ENCODE measurements at places on chromosomes 2 and 18.
A peak's percentile ranks its signal among the peaks of the same experiment; 100 is the strongest.

DNA sequence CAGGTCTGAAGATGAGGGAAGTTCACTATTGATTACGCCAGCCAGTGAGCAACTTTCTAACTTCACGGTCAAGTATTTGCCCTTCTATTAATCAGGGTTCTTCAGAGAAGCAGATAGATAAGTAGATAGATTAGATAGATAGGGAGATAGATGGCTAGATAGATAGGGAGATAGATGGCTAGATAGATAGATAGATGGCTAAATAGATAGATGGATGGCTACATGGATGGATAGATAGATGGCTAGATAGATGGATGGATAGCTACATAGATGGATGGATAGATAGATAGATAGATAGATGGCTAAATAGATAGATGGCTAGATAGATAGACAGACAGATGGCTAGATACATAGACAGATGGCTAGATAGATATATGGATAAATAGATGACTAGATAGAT lies 4.8 kb upstream of the INPP5D start:
- no peak for DNase-seq

DNA sequence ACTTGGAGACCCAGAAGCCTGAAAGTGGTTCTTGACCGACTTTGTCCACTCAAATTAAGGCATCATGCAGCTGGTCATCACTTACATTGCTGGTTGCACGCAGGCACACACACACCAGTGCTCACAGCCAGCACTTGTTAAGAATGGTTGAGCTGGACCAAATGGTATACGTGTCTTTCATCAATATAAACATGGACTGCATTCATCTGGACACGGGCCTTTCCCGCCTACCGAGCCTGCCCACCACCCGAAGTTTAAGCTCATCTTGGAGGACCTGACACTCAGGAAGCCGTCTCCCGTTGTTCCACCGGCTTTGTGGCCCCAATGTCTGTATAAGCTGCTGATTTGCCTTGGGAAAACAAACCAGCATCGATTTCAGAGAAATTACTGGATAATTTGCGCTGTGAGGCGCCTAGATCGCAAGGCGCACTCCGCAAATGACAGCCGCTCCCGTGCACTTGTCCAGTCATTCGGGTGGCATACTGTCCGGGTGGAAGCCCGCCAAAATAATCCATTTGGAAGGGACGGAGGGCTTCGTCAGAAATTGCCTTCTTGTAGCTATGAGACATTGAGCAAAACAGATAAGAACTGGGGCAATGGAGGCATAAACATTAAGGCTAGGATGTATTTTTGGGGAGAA lies 40.1 kb upstream of the AKAIN1 start:
- peak; percentile 60 for DNase-seq

- DNase-seq = no peak
Observed at GRCh38 chr18:6478121-6478520, 63.4 kb upstream of the L3MBTL4 start.

- no peak for DNase-seq
Observed at GRCh38 chr2:224404796-224405195, 2.9 kb upstream of the FAM124B start.

DNA sequence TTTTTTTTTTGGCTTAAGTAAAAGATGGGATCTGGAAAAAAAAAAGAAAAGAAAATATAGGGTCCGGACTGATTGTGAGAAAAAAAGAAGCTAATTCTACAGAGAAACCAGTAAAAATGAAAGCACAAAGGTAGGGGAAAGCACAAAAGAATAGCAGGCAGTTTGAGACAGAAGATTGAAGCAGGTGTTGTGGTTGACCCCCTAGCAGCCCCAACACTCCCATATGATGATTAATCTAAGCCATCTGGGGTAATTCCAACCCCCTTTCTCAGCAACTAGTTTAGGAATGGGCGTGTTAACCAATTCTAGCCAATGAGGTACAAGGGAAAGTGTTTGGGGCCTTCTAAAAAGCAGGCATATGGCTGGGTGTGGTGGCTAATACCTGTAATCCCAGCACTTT lies 77.0 kb downstream of the MBD2 start:
- DNase-seq = no peak

GRCh38 chr2:142961202-142961601 lies 83.7 kb downstream of the KYNU start:
- no peak for DNase-seq

DNA sequence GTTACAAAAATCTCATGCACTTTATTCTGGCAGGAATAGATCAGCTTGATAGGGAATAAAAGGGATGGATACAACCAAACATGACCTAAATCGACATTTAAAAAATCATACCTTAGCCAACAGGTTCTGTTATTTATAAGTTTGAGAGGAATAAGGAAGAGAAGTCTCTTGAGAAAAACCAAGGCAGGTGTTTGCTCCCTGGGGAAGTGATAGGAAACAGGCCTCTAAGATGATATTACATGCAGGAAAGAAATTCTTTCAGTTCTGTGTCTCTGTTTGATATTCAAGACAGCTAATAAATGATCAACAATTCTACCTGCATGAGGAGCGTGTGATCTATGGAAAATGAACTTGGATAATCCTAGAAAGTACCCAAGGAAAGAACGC lies 184.8 kb upstream of the ZEB2 start:
- DNase-seq = no peak

DNA sequence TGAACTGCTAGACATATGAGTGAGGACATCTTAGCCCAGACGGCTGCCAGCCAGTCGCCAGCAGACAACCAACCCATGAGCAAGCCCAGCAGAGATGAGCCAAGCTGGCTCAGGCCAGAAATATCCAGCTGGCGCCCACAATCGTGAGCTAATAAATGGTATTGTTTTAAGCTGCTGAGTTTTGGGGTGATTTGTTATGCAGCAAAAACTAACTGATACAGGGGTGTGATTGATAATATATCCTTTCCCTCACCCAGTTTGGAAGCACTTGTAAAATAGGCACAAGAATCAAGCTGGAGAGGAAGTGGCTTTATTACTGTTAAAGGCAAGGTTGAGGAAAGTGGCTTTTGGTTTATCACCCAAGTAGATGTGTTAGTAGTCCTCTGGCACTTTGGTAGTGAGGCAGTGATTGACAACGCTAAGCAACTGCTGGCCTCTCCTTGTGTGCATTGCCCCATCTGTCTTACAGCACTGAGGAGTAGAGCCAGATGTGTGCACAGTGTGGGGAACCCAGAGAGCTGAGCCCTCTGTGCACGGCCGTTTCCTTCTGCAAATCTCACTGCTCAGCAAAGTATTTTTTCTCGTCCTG lies 110.1 kb downstream of the MYO1B start:
- DNase-seq = no peak

DNA sequence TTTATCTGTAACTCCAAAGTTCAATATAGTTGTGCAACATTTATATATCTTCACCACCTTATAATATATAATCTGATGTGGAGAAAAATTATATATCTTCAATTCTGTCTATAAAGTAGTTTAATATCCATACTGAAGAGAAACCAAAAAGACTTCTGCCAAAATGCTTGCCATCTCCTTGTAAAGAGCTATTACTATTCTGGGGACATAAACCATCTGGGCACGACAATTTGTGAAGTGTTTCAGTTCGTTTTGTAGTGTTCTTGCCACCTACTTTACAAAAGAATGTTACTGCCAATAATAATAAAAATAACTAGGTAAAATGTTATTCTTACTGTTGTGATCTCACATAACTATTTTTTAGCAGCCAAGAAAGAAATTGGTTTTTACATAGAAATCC lies 45.1 kb downstream of the SCN1A start:
- DNase-seq = no peak

DNA sequence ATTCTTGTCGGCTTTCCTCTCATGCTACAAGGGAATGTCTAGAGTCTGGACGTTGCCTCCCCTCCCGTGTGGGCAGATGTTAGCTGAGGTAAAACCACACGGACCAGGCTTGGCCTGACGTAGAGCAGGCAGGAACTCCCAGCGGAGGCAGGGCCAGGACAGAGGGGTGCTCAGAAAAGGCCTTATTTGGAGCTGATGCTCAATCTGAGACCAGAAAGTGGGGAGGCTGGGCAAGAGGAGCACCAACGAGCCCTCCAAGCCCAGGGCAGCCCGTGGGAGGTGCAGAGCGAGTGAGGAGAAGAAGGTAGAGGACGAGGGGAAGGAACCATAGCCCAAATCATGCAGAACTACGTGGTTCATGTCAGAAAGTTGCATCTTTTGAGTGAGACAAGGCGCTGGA lies 9.0 kb downstream of the TEX51 start:
- no peak for DNase-seq

GRCh38 chr2:12716282-12717190 lies at the start of gene TRIB2:
TSS of gene TRIB2 (plus strand) at chr2:12716936. CDS start at chr2:12718308, 1,372 bp downstream.
- DNase-seq = peak; percentile 92

GRCh38 chr2:191421950-191422349 lies 176.7 kb downstream of the MYO1B start:
- DNase-seq = no peak

DNA sequence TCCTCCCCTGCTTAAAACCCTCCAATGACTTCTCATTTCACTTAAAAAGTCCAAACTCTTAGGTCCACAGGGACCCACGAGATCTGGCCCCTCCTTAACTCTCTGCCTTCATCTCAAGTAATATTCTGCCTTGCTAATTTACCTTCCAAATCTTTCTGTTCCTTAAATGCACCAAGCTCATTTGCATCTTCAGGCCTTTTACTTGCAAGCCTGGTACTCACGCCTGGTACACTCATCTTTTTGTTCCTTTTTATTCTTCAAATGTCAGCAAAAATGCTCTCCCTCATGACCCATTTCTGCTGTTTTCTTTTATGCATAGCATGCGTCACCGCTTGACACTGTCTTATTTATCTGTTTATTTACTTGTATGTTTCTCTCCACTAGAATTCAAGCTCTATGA lies 2.7 kb upstream of the WIPF1 start:
- DNase-seq = no peak

- peak; percentile 69 for DNase-seq
Observed at GRCh38 chr2:216620786-216621185, 12.4 kb upstream of the IGFBP2 start.

DNA sequence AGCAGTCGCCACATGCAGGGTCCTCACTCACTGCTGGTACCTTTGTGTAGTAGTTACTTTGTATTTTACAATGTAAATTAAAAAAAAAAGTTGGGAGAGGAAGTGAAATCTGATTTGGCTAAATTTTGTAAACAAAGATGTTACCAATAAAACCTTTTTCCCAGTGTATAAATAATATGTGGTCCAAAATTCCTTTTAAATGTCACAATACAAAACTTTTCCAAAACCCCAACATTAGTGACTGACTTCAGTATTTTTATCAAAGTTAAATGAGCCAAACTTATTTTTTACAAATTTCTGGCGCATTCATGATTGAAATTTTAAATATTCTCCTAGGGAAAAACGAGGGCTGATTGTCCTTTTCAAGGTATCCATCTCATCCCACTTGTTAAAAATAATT lies 239.9 kb downstream of the AGAP1 start:
- no peak for DNase-seq

- no peak for DNase-seq
Observed at GRCh38 chr2:70771446-70771845, 3.4 kb upstream of the ADD2 start.

GRCh38 chr2:33437815-33438214 lies 38.6 kb upstream of the RASGRP3 start:
- DNase-seq = no peak

GRCh38 chr18:3713166-3713565 lies 263.2 kb downstream of the TGIF1 start:
- no peak for DNase-seq

DNA sequence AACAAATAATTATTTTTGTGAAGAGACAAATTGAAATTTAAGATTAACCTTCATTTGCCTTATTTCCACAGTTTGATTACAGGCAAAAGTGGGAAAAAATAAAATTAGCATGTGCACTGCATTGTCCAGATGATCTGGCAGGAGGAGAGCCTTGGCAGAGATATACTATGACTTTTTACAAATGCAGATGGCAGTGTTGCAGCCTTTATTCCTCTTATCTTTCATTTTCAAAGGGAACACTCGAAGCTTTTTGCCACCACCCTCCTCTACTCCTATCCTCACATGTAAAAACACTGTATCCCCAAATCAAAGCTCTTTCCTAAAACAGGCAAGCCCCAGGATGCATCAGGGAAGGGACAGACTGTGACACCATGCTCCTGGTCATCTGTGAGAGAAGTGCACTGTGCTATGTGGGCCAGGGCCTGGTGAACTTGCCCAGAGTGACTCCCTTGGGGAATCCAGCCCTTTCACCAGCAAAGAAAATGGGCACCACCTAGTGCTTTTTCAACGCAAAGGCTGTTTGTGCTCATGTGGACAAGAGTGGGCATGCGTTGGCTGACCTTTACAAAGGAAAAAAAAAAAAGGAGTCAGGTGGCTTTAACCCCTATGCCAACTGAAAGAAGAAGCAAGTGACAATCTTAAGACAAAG lies 74.7 kb upstream of the ETAA1 start:
- peak; percentile 6 for DNase-seq

- DNase-seq = no peak
Observed at GRCh38 chr2:122927197-122927596, 1097.9 kb upstream of the CNTNAP5 start.

DNA sequence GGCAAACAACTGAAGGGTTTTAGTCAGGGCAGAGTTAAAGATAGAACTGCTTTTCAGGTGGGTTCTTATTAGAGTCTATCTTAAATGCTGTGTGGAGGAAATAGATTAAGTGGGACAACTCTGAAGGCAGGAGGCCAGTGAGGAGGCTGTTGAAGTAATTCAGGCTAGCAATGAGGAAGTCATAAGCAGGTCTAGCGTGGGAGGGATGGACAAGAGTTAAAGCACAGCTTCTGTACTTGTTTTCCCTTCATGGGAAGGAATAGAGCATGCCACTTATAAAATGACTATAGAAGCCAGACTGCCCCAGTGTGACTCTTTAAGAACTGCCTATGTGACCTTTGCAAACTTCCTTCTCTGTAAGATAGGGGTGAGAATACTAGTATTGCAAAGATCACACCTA lies 202.0 kb upstream of the LRRTM1 start:
- no peak for DNase-seq

DNA sequence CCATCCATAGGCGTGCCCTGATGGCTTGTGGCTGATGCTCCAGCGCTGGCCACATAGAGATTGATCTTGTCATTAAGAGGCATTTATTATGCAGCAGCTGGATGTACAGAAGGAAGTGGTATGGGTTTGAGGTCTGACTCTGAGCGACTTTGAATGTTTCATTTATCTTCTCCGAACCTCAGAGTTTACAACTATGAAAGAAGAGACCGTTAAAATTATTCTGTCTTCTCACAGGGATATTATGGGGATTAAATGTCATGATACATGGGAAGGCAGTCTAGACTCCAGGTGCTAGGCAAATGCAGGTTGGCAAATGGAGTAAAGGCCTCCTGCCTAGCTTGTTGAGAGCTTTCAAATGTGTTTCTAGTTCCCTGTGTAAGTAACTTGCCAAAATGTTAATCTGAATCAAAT lies 30.3 kb downstream of the MOGAT1 start:
- no peak for DNase-seq

DNA sequence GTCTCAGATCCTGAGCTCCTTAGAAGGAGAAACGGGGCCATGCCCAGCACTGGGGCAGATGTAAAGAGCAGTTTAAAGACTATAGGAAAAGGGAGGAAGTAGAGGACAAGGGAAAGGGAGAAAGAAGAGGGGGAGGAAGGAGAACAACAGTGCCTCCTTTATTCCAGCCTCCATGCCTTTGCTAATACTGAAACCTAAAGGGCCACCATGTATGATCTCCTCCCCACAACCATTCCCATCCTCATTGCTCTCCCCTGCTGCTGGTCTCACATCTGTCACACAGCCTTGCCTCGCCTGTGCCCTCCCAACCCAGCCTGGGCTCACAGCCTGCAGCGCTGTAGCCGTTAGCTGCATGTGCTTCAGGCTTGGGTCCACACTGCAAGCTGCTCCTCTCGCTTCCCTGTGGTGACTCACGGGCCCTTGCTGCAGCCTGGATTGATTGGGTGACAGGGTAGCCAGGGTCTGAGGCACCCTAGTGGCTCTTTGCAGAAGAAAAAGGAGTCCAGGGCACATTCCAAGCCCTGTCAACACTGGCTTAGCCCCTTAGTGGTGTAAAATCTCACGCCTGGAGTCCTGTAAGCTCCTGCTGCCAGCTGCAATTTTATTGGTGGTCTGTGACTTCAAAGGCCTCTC lies 281.9 kb downstream of the SRBD1 start:
- DNase-seq = peak; percentile 23

Data from GM03348 (cell line).